ENCODE measurements at places on chromosomes 3 and 15.

- peak; percentile 43 for DNase-seq
These were observed 77.1 kb upstream of the GSK3B start for GRCh38 chr3:120171134-120171873.

GRCh38 chr15:96160269-96160668, 170.2 kb upstream of the NR2F2 start:
- DNase-seq, result peak; percentile 32

- DNase-seq, result no peak
These were observed 16.1 kb upstream of the TMEM115 start for GRCh38 chr3:50375258-50375931.

- DNase-seq, result peak; percentile 36
These were observed 21.3 kb downstream of the EPHB3 start for GRCh38 chr3:184582646-184583577.

GRCh38 chr15:74960995-74961588, 4.5 kb upstream of the RPP25 start:
- peak; percentile 41 for DNase-seq

GRCh38 chr3:182795389-182795782, 2.1 kb downstream of the ATP11B start:
- DNase-seq, result peak; percentile 18

- no peak for DNase-seq
These were observed 55.2 kb upstream of the UBE3A start for GRCh38 chr15:25493823-25494526.

- DNase-seq, result no peak
These were observed 30.7 kb downstream of the NUP210 start for GRCh38 chr3:13389378-13389777.

DNA sequence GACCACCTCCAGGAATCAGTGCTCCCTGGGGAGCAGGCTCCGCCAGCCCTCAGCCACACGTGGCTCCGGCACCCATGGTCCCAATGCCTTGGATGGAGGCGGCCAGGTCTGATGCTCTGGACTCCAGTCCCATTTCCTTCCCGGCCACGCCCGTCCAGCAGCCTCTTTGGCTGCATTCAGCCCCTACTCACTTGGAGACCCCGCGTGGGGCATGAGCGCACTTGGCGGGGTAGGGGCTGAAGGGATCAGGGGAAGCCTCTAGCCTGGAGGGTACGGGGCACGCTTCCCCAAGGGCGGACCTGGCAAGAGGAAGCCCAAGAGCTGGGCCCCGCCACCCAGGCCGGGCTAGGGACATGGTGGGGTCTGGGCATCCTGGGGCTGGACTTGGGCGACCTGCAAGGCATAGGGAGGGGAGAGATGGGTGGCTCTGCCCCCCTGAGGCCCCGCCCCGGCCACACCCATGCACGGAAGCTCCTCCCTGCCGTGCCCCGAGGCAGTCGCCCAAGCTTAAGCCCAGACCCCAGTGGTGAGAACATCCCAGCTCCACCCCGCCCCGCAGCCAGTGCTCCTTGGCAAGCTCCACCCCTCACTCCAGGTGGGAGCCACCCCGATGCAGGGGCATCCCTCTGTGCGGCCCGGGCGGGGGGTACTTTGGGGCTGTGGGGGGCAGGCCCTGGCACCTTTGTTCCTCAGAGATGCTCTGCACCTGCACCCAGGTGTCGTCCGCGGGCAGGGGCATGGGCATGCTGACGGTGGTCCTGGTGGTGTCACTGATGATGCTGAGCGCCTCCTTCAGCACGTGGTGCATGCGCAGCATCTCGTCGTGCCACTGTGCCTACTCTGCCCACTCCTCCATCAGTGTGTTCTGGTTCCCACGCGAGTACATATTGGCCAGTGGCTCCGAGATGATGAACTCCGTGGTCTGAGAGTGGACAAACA, 163.5 kb downstream of the GOLGA6L4 start:
- DNase-seq, result no peak

GRCh38 chr15:63473999-63474809, 30.2 kb upstream of the USP3 start:
- peak; percentile 61 for DNase-seq

DNA sequence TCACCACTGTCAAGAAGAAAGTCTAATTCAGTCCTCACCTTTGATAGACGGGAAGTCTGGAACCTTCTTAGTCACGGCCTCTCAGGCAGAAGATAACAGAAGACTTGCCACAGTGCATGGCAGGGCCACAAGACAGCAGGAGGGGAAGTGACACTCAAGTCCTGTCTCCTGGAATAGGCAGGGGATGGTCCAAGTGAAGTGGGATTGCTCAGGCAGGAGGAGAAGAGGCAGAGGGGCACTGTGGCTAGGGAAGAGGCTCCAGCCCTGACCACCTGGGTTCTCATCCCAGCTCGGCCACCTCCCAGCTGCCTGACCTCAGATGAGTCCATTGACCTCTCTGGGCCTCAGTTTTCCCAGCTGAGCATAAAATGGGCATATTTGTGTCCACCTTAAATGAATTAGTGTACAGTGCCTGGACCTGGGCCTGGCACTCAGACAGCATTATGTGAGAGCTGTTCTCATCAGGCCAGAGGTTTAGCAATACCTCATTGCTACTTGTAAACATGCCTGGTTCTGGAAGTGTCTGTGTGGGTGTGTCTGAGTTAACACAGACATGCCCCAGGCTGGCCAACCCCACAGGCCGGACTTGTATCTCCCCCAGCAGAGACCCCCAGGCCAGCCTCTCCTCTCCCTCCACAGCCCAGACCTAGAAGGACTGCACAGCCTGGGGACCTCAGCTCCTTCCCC, 11.5 kb upstream of the PCSK6 start:
- peak; percentile 19 for DNase-seq

- no peak for DNase-seq
These were observed 42.1 kb upstream of the BHLHE40 start for GRCh38 chr3:4936982-4937614.

DNA sequence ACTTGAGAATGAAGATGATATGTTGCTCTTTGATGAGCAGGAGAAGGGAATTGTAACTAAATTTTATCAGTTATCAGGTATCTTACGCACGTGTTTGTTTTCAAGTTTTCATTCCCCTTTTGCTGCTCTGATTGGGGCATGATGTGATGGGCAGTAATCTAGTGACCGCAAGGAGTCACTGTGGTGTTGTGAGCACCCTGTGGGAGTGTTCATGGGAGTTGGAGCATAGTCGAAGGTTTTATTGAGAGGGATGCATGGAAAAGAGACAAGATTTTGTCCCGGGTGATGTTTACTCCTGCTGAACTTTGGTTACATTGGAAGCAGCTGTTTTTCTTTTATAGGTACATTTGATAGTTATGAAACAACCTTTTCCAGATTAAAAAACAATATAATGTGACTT, 2.1 kb downstream of the FAN1 start:
- no peak for DNase-seq

DNA sequence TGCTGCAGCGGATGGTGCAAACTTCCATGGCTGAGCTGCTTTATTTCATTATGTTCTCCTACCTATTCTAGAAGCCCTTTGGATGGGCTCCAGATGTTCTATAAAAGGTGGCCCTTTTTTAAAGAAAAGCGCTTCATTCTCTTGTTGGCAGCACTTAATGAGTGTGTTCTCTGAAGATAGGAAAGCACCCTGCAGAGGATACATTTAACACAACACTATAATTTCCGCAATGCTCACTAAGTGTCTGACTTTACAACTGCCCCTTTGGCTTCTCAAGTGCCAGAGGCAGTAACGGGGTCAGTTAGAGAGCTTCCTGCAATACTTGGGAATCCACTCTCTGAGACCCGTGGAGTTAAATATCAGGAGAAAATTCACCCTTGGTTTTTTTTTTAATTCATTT, 88.1 kb downstream of the MDFIC2 start:
- DNase-seq, result no peak

- no peak for DNase-seq
These were observed 470.4 kb upstream of the ROBO1 start for GRCh38 chr3:80238152-80238551.

DNA sequence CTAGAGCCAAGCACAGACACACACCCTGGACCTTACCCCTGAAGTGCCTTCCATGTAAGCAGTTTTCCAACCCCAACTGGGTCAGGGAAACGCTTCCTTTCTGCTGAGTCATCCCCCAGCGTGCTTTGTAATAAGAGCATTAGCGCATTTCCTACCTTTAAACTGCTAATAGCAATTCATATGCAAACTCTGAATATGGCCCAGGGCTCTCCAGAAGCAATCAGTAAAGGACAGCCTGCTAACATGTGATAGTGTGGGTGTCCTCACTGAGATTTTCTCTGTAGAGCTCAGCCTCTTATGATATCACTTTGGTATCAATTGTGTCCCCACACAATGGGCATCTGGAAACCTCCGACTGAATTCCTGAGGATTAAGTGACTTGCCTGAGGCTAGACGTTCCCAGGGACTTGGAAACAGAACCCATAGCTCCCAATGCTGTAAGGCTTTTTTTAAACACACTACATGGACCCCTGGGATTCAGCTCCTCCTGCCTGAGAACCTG, 5.6 kb downstream of the GABRB3 start:
- no peak for DNase-seq

DNA sequence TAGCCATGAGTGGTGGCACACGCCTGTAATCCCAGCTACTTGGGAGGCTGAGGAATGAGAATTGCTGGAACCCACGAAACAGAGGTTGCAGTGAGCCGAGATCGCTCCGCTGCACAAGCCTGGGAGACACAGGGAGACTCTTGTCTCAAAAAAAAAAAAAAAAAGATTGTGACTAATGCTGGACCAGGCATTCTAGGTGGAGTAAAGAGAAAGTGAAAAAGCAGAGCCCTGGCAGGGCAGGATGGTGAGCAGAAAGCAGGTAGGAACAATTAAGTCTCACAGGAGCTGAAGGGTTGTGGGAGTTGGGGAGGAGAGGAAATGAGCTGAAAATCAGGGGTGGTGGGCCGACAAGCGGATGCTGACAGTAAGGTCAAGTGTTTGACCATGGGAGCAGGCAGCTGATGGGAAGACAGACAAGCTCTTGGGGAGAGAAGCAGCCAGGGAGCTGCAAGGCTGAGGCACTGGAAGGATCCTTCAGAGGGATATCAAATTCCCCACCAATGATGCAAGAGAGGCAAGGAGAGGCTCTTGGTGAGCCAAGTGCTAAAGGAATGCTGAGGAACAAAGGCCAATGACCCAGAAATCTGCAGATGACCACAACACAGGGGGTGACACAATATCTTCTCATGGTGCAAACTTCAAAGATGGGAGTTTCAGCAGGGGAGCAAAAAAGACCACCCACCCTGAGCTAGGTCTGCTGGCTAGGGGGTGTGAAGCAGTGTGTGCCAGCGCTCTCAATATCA, 251.1 kb downstream of the ULK4 start:
- peak; percentile 80 for DNase-seq

DNA sequence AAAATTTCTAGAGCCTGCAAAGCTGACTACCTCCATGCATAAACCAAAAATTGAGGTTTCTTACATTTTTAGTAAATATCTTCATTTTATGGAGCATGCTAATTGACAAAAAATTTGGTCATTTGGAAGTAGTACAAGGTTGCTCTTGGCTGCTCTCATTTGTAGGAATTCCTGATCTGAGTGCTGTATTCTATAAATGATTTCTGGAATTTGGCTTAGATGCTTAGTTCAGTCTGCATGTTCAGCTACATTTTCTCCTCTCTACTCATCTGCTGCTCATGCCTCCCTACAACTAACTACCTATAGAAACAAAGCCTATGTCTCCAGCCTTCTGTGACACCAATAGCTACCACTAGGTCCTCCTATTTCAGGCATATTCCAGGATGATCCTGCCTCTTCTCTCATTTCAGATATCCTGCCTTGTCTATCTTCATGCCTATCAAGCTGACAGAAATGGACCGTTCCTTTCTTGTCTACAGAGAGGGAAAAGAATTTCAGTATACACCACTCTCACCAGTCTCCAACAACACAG, 901.1 kb downstream of the TBL1XR1 start:
- no peak for DNase-seq

DNA sequence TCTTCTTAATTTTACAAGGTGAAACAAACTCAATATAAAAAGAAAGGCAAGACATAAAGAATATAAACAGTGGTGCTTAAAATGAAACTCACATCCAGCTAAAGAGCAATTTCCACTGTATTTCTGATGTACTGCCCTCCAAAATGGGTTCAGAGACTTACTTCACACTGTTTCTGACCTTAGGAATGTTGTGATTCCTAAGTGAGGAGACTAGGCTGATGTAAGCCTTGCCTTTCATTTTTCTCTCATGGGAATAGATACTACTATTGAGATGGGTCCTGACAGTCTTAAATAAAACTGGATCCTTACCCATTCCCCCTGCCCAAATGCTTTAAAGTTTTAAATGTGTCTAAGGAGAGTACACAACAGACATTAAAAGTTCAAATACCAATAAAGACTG, 86.9 kb downstream of the CBLB start:
- DNase-seq, result peak; percentile 34

- DNase-seq, result no peak
These were observed 82.0 kb upstream of the LRIG1 start for GRCh38 chr3:66582721-66583423.

DNA sequence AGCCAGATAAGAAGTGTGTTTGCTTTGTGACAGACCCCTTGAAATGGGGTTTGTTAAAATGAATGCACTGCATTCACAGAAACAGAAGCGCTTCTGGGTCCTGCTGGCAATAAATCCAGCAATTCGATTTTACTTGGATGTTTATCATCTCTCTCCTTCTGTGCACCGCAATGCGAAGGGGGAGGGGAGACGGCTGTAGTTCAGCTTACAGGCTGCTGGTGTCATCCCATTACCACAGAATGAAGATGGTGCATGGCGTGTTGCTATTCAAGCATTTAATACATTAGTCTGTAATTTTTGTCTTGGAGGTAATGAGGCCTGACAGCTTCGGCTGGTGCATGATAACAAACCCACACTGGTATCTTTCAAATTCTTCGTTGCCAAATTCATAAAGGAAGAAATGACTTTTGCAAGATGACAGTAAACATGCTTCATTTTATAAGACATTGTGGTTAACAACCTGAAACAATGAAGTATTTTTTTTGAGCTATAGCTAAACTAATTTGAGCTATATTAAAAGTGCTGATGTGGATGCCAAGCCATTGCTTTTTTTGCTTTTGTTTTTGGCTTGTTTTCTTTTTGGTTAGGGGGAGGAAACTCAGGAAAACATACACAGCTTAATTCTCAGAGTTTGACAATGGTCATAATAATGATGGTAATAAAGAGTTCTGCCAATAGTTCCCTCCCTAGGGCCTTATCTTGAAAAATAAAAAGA, 418.3 kb downstream of the OTOL1 start:
- DNase-seq, result peak; percentile 75

DNA sequence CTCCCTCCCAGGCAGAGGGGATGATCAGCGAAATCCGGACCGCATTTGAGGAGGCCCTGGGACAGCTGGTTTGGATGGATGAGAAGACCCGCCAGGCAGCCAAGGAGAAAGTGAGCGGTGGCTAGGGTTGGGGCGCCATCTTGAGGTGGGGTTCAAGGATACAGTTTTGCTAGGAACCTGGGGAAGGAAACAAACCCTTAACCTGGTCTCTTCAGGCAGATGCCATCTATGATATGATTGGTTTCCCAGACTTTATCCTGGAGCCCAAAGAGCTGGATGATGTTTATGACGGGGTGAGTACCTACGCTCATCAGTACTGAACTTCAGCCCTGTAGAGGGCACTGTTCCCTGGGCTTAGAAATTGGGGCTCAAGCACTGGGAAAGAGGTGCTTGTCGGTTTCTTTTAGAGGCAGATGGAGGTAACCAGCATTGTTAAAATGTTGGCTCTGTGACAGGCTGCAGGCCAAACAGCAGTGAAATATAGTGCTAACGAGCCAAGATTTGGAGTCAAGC, 9.6 kb upstream of the PSMD2 start:
- peak; percentile 64 for DNase-seq

- no peak for DNase-seq
These were observed 231.0 kb downstream of the ITPR1 start for GRCh38 chr3:4724051-4724629.

Measured in cardiac fibroblast (primary cell).